ENCODE measurements at places on chromosomes 16 and 17.

DNA sequence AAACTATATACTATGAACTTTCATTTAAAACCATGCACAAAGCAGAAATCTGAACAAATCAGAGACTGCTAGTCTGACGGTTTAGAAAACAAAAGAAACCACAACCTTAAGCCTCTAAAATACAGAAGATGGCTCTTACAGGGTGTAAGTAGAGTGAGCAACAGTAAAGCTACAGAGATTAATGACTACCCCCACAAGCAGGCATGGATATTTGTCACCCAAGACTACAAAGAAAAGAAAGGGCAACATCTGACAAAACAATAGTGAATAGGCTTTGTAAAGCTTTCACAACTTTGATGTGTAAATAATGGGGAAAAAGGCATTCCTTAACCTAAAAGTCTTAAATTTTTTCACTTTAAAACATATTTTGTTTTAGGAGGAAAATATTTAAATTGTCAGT lies 75.0 kb downstream of the SPAG9 start:
- no peak for DNase-seq

DNA sequence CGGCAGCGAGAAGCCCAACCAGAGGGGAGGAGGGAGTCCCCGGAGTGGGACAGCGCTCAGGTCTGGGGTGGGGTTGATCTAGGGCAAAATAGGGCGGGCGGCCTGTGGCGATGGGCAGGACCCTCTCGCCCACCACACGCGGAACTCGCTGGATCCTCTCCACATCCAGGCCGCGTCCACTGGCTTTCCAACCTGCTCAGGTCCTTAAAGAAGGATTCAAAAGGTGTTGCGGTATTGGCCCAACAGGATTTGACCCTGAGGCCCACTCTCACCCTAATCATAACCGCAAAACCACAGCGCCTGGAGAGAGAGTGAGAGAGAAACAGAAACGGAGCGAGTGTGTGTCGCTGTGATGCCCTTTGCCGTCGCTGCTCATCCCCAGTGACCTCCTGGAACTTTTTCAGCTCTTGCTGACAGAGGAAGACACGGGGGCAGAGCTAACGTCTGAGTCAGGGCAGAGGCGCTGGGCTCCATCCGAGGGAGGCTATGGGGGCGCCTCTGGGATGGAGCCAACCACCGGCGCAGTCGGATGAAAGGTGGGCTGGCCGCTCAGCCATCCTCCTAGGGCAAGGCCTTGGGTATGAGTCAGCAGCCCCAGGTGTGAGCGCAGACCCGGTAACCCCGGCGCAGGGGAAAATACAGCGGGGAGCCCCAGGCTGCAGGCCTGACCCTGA lies 16.7 kb upstream of the OR1F1 start:
- DNase-seq = peak; percentile 64

GRCh38 chr17:76707985-76708807 lies 2.6 kb downstream of the MXRA7 start:
- no peak for DNase-seq

GRCh38 chr17:68847711-68848110 lies 107.5 kb downstream of the ABCA8 start:
- DNase-seq = no peak

DNA sequence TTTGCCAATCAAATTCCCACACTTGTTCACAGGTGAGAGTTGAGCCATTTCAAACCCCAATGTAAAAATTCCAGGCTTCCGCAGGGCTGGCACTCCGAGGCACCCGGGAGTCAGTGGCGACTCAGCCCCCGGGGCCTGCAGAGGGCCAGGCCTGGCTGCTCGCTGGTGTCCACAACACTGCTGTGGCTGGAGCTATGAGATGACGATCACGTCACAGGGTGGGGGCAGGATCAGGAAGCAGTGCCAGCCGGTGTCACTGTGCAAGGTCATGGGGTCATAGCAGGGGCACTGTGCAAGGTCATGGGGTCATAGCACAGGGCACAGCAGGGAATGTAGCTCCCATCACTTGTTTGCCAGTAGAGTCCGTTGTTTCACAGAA lies 7.8 kb downstream of the VPS4A start:
- DNase-seq = no peak

DNA sequence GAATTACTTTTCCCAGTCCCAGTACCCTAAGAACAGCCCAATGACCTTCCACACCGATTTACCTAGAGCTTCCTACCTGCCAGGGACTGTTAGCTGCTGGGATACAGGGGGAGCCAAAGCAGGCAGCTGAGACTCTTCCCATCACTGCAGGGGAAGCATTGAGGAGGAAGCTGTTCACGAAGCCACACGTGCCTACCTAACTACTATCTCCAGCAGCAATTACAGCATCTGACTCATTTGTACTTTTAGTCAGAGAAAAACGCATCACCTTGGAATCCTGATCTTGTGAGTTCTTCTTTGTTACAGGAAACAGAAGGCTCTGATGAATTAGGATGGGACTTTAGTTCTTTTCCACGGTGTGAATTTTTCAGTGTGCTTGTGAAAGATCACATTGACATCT lies 113.7 kb upstream of the DHX40 start:
- no peak for DNase-seq

- peak; percentile 79 for DNase-seq
Measured at GRCh38 chr16:27179500-27180072, 23.7 kb upstream of the KDM8 start.

- peak; percentile 30 for DNase-seq
Measured at GRCh38 chr17:44110823-44111633, 12.4 kb downstream of the HDAC5 start.

GRCh38 chr17:27502526-27503324 lies 46.5 kb downstream of the KSR1 start:
- DNase-seq = no peak

- no peak for DNase-seq
Measured at GRCh38 chr16:86611525-86611855, 33.1 kb downstream of the FOXL1 start.

GRCh38 chr17:41474863-41475262 lies 6.1 kb downstream of the KRT35 start:
- no peak for DNase-seq

GRCh38 chr16:83793179-83793578 lies 14.6 kb upstream of the HSBP1 start:
- DNase-seq = no peak

- DNase-seq = no peak
Measured at GRCh38 chr16:88022076-88023042, 71.1 kb downstream of the BANP start.

DNA sequence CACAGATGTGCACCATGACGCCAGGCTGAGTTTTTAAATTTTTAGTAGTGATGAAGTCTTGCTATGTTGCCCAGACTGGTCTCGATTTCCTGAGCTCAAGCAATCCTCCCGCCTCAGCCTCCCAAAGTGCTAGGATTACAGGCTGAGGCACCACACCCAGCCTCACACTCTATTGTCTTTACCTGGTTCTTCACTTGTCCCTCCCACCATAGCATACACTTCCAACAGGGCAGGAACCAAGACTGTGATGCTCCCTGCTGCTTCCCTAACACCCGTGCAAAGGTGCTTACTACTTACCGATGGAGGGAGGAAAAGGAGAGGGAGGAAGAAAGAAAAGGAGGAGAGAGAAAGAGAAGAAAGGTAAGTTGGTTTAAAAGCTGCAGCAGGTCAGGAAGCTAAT lies 41.4 kb upstream of the MEIOC start:
- no peak for DNase-seq

DNA sequence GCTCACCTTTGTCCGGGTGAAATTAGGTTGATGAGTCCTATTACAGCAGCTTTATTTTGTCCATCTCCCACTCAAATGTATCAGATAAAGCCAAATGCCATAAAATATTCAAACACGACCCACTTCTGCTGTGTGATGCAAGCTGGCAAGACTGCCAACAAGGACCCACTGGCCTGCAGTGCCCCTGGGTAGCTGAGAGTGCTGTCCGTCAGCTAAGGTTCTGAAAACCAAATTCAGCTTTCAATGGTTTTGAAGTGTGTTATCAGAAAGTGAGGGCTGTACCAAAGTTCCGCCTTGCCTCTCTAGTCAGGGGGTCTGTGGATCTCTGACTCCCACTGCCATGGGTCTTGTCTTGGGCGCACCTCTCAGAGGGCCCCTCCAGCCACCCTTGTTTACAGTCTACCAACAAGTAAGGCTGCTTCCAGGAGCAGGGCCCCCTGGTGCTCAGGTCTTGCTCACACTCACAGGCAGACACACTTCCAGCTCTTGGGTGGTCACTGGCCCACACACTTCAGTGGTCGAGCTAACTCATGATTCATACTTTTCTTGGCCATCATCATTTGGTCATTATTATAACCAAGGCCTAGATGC lies 10.5 kb upstream of the CCDC182 start:
- DNase-seq = no peak

Measured in activated CD4-positive, alpha-beta T cell treated with anti-CD3 and anti-CD28 coated beads for 4 hours (primary cell).